Activated T-helper 1 cell treated with anti-CD3 and anti-CD28 coated beads, Interleukin-12 subunit alpha, Interleukin-12 subunit beta, Interleukin-2, Interleukin-4 antibody, amounts not matched to agents 30 ng/mL and 10 ng/mL and 1 ng/mL, durations not matched to agents 14 hours and 24 hours and 36 hours (primary cell): ENCODE measurements at places on chromosomes 1 and 21.

DNA sequence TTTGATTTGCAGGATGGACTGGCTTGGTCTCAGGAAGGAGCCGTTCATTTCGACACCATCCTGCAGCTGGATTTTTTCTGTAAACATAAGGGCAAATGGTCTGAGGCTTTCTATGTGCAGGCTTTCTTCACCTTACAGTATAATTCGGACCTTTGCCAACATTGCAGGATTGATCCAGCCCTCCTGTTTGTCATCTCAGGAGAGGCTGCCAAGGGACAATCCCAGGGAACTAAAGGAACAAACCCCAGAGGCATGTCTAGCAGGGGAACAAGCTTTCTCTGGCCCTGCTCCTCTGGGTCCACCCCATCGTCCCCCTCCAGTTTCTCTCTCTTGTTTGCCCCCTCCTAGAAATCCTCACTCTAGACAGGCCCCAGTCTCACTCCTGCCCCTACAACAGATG lies 24.8 kb upstream of the GBP6 start:
- DNase-seq = no peak

- no peak for DNase-seq
These were observed 518.7 kb downstream of the PTPRC start for GRCh38 chr1:199157494-199157893.

DNA sequence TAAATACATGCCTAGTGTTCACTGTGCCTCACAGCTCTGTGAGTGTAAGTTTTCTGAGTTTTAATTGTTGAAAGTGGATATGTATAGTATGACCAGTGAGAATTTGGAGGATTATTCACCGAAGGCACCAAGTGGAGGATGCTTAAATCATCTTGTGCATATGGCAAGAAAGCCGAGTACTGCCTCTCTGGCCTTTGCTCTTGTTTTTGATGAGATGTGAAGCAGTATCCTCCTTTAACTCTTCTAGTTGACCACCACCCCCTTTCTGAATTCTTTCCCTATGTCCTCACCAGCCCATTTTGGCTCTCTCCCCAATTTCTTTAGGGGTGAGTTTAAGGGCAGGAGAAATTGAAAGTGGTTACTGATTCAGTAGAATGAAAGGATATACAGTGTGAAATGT lies 130.4 kb downstream of the SYT2 start:
- no peak for DNase-seq

- DNase-seq = no peak
These were observed 92.3 kb upstream of the UBE2U start for GRCh38 chr1:64110924-64111777.
